Prostate gland (tissue), 2 donors: ENCODE measurements at places on chromosomes 2 and 18. TPM values are rescaled to one million over a fixed set of nuclear protein-coding genes. Genes with fewer than 3 reads are reported as not detected.

GRCh38 chr2:38384338-38384737, 7.3 kb upstream of the ATL2 start:
- DNase-seq, result peak; percentile 24

DNA sequence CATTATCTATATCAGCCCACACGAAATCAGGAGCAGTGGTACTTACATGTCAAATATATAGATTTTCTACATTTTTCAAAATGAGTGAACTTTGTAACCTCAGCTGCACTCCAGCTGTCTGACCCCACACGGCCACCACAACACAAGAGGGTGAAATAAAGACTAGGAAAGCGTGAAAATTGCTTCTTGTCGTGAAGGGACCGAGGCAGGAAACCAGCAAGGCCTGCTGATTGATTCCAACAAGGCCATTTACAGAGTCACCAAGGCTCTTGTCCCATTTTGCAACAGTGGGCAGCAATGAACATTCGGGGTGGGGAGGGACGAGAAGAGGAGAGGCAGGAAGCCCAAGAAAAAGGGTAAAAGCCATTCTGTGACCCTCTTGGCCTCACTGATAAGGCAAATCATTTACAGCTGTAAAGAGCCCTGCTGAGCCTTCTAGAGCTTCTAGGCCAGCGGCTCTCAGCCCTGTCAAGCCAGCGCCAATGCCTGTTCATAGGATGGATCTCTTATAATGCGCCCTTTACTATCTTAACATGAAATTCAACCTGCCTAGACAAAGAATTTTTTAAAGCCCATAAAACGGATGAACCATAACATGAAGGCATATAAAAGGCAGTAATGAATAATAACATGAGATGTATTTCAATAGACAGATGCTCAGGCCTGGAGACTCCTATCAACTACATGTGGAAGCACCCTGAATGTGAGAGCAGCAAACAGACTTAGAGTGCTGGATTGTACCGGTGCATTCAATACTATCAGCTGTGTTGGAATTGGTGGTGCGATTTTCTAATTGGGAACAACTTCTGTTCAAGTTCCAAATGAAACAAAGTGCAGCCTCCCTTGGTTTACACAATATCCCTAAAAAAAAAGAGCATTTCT, 269.0 kb downstream of the CDCA7 start:
- DNase-seq, result no peak

DNA sequence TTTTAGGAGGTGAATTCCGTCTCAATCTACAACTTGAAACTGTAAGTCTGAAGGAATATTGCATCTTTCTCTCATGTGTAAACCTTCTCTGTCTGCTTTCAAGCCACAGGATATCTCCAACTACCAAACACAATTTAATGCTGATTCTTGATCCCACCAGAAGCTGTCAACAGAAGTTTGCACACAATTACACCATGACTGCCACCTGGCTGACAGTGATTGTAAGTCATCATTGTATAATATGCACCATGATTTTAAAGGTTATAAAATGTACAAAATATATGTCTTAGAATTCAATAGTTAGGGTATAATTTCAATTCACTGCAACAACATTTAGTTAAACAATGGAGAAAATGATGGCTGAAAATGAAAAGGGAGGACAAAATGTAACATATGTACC, 18.4 kb downstream of the PREPL start:
- DNase-seq, result no peak

The NEB gene
- total RNA-seq, result 57.9 TPM

DNA sequence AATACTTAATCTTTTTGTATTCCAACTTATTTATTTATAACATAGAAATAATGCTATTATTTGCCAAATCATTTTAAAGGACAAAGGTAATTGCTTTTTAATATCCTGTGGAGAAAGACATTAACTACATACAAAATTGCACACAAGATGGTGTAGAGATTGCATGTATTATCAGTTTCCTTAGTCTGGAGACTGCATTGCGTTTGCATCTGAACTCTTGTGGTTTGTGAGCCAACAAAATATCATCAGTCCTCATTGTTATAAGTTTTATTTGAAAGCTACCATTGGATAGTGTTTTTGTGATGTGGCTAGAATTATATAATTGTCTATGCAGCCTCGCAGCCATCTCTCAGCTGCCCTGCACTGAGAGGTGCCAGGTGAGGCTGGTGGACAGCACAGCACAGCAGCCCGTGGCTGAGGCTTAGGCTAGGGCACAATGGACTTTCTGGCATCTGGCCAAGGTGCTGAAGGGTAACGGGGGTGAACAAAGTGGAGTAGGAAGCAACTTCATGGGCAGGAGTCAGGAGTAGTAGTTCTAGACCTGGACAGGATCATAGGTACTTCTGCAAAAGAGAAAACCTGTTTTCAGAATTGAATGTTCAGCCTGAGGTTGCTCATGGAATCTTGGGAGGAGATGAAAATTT, 15.1 kb downstream of the RASGRP3 start:
- DNase-seq, result no peak

DNA sequence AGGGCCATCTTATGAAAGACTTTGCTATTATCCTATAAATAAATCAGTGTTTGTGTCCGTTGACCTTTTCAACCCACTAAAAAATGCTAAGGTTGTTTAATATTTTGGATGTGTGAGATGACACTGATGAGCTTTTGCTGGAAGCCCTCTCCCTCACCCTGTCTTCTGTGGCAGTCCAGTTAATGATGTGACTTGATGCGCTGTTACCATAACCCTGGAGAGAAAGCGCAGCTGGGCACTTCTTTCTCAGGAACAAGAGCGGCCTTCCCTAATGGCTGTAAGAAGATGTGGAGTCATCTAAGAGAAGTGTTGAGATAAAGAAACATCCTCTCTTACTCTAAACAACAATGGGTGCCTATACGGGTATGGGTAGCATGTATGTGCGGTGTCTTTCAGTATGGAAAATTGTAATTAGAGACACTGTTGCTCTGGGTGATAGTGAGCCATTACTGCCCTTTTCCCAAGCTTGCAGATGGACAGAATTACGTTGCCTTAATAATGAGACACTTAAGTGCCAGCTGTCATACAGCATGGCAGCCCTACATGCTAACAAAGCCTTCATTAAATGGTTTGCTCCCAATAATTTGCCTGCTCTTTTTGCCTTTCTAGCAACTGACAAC, 165.6 kb upstream of the NABP1 start:
- no peak for DNase-seq

DNA sequence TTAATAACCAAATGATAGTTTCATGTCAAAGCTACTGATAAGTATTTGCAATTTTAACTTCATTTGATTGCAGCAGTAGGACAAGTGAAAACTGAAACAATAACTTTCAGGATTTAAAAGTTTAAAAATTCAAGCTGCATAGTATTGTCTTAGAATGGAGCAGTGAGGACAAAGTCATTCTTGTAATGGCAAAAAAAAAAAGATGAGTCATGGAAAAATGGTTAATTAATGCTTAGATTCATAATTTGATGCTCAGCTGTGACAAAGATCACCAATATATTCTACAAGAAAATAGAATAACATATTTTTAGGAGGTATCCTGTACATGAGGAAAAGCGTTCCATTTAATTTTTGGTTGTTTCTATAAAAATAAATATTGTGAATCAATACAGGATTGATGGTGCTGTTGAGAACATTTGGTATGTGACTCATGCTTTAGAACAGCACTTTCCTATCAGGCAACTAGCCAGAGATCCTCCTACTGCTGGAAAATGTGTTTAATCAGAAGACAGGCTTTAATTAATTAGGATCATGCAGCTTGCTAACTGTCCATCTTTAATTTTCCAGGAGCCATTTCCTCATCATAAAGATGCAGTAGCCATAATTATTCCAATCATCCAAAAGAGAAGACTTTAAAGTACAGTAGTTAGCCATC, 239.0 kb upstream of the MMADHC start:
- no peak for DNase-seq

The RAB6D gene
- total RNA-seq, result 0.68 TPM

- no peak for DNase-seq
These were observed 22.7 kb downstream of the CYP20A1 start for GRCh38 chr2:203261326-203262159.

- DNase-seq, result no peak
These were observed 50.8 kb downstream of the EPHA4 start for GRCh38 chr2:221521233-221521845.

GRCh38 chr2:240499309-240500301, 58.2 kb downstream of the ANKMY1 start:
- DNase-seq, result peak; percentile 3

DNA sequence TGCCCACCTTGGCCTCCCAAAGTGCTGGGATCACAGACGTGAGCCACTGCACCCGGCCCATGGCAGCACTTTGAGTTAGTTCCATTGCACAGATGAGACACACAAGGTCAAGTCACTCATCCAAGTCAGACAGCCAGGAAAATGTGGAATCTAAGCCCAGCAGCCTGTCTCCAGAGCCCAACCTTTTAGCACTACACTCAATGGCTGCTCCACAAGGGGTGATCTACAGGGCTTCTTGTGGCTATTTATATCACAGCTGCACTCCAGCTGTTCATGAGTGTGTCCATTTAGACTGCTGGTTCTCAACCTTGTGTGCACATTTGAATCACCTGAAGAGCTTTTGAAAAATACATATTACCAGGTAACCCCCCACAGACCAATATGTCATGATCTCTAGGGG, 72.9 kb upstream of the RPL31 start:
- DNase-seq, result no peak

The CCDC74B gene
- 21.7 TPM for total RNA-seq

DNA sequence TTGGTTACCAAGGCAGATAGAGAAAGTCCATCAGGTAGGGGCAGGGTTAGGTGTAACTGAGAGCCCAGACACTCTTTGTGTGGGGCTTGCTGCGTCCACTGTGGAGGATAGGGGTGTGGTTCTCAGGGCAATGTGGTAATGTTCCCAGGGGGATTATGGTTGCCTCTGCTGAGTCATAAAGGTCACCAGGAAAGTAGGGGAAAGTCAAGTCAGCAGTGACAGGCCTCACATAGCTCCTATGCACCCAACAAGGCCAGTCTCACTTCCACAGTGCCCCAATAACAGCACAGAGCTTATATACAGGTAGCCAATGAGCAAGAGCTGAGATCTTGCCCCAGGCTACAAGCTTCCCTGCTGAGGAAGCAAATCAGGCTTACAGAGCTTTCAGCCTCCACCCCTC, 1438.0 kb upstream of the ZEB2 start:
- no peak for DNase-seq

The ZEB2 gene
- 13.1 TPM for total RNA-seq

GRCh38 chr2:219230059-219230540, 494 bp downstream of the ANKZF1 start:
- peak; percentile 53 for DNase-seq

DNA sequence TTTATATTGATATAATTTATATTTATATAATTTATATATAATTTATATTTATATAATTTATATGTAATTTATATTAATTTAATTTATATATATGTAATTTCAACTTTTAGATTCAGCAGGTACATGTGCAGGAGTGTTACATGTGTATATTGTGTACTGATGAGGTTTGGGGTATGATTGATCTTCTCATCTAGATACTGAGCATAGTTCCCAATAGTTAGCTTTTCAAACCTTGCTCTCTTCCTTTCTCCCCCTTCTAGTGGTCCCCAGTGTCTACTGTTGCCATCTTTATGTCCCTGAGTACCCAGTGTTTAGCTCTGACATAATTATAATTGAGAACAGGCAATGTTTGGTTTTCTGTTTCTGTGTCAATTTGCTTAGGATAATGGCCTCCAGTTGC, 1335.3 kb upstream of the CDH2 start:
- DNase-seq, result no peak

GRCh38 chr2:216673609-216674008, 21.7 kb downstream of the IGFBP5 start:
- DNase-seq, result no peak

- DNase-seq, result no peak
These were observed 239.8 kb downstream of the FHOD3 start for GRCh38 chr18:36537289-36537688.

The CYTIP gene
- 7.4 TPM for total RNA-seq

GRCh38 chr18:62033207-62033606, 140.4 kb upstream of the RNF152 start:
- no peak for DNase-seq

- DNase-seq, result no peak
These were observed 119.8 kb downstream of the PTPN4 start for GRCh38 chr2:119879502-119879901.

The RNF152 gene
- total RNA-seq, result 15.5 TPM

The PRSS56 gene
- total RNA-seq, result not detected

GRCh38 chr2:35932276-35932963, 423.2 kb upstream of the CRIM1 start:
- no peak for DNase-seq

The TRIM43 gene
- not detected for total RNA-seq

The FSHR gene
- total RNA-seq, result 13.6 TPM

DNA sequence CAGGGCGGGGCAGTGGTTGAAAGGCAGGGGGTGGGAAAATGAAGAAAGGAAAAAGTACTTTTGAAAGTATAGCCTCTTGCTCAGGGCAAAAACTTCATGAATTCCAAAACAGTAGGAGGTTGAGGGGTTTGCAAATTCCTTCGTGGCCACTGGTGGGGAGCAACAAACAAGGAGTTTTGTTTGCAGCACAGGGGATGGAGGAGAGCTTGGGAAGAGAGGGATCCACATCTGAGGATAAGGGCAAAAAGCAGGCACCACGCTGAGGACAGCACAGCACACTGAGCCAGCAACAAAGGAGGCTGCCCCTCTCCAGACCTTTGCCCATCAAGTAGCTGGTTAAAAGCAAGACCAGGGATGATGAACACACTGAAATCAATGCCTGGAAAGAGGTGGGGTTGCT, 148.9 kb downstream of the TCF4 start:
- no peak for DNase-seq

DNA sequence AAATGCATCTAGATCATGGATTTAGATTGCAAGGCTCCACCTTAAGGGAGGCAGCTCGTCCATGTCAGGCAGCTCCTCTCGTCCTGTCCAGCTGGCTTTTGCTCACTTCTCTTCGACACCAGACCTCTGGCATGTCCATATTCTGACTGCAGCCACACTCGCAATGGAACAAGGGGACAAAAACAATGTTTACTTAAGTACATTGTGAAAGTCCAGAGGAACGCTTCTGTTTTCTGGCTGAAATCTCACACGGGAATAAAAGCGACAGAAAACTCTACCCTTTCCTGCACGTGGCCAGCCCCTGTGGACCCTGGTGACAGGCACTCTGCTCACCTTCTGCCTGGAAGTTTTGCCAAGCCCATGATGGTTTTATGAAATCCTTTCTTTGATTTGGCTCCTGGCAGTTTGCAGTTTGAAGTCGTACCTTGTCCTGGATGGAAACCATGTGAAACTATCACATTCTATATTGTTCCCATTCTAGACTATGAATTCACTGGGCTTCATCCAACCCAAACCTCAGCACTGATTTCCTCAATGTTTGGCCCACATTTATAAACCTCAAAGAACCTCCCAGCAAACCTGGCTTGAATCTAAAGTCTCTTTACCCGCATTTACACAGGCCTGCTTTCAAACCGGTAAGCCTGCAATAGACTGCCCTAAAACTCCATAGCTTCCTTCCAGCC, 134.3 kb upstream of the PIEZO2 start:
- DNase-seq, result no peak

DNA sequence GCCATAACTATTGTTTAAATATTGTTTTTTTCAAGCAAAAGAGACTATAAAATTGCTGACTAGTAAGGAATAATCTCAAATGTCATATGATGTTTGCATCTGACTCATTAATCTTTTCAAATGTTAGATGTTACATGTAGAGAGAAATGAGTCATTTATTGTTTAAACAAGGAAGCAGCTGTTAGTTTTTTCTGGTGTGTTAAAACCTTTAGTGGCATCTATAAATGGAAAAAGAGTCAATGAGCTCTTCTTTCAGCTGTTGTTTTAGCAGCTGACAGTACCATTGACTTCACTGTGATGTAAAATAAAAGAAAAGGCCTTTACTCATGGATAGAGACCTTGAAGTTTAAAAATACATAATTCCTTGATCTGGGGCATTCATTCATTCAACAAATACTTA, 1.8 kb upstream of the KLHL41 start:
- no peak for DNase-seq
